ENCODE measurements at places on chromosomes 6 and 20. TPM values are rescaled to one million over a fixed set of nuclear protein-coding genes. Genes with fewer than 3 reads are reported as not detected.
A peak's percentile ranks its signal among the peaks of the same experiment; 100 is the strongest.

The PEX7 gene
- 3.9 TPM for total RNA-seq

- no peaks in the 10 kb centered on the region for H3K36me3 ChIP-seq
- H3K4me3 ChIP-seq, result no peak overlapping the region
- H3K4me1 ChIP-seq, result no peaks in the 10 kb centered on the region
- H3K27ac ChIP-seq, result no peak overlapping the region
Measured at GRCh38 chr6:11414176-11414963, 123.2 kb upstream of the TMEM170B start.

The C20orf96 gene
- 2.3 TPM for total RNA-seq

DNA sequence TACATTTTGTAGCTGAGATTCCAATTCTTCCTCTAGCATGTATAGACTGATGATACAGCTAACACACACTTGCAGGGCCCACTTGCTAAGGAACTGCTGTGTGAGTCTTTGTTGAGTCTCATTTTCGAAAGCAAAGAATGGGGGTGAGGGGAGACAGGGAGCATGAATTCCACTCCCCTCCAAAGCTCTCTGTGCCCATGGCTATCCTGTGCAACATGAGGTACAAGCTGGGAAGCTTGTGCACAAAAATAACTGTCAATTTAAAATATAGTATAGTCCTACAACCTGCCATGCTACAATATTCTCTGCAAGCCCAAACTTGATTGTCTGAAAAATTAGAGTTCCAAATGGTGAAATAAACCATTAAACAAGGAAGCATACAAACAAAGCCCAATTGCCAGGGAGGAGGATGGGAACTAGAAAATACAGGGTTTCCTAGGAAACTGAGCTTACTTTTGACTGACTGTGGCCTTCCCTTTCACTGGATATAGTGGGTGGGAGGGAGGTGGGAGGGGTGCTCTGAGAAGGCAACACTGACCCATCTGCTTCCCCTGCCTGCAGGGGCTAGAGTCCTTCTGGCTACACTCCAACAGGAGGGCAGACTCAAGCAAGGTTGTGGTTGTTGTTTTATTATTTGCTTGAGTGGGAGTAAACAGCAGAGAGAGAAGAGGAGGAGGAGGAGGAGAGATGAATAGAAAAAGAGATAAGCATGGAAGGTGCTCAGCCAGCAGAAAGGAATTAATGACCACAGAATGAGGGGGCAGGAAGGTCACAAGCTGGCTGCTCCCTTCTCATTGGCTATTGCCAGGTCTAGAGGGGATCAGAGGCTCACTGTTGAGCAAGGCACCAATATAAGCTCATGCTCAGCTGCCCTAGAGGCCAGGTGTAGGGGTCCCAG is 84.6 kb downstream of the FYN start:
- H3K27me3 ChIP-seq, result no peaks in the 10 kb centered on the region
- no peak overlapping the region for H3K4me3 ChIP-seq

GRCh38 chr20:19970256-19970765 is 46.9 kb upstream of the NAA20 start:
- H3K4me3 ChIP-seq, result no peak overlapping the region
- DNase-seq, result no peak
- no peaks in the 10 kb centered on the region for H3K27me3 ChIP-seq
- no peak overlapping the region for H3K27ac ChIP-seq
- peaks cover 12% of the 10 kb centered on the region for H3K4me1 ChIP-seq

GRCh38 chr20:24993337-24994185 is 1.0 kb upstream of the APMAP start:
- H3K36me3 ChIP-seq, result no peaks in the 10 kb centered on the region
- DNase-seq, result no peak
- H3K27ac ChIP-seq, result peak overlapping the region; percentile 56

- no peak overlapping the region for H3K27ac ChIP-seq
- H3K4me3 ChIP-seq, result no peak overlapping the region
Measured at GRCh38 chr6:170000071-170000843, 248.8 kb downstream of the ERMARD start.

GRCh38 chr6:47161176-47161687 is 119.1 kb upstream of the ADGRF1 start:
- H3K4me3 ChIP-seq, result no peak overlapping the region
- no peaks in the 10 kb centered on the region for H3K27me3 ChIP-seq
- DNase-seq, result no peak
- no peaks in the 10 kb centered on the region for H3K36me3 ChIP-seq
- H3K4me1 ChIP-seq, result no peaks in the 10 kb centered on the region

GRCh38 chr20:56924292-56925081 is 295.4 kb downstream of the TFAP2C start:
- H3K4me1 ChIP-seq, result no peaks in the 10 kb centered on the region
- H3K4me3 ChIP-seq, result no peak overlapping the region
- peaks cover 30% of the 10 kb centered on the region for H3K27me3 ChIP-seq
- H3K27ac ChIP-seq, result no peak overlapping the region
- no peak for DNase-seq

DNA sequence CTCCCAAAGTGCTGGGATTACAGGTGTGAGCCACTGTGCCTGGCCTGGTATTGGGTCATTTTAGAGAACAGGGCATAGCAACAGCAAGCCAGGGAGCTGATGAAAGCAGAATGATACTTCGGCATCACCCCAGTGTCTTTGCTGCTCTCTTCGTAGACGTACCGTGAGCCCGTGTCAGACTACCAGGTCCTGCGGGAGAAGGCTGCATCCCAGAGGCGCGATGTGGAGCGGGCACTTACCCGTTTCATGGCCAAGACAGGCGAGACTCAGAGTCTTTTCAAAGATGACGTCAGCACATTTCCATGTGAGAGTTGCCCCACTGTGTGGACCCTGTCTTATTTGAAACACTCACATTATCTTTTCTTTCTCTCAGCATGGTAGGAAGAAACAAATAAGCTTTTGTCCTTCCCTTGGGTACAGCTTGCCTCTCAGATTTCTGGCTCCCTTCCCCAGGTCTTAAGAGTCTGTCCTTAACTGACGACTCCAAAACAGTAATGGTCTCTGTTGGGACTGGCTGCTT is 15.9 kb downstream of the TAF8 start:
- no peak overlapping the region for H3K27ac ChIP-seq
- no peaks in the 10 kb centered on the region for H3K27me3 ChIP-seq
- H3K4me1 ChIP-seq, result no peaks in the 10 kb centered on the region
- no peak overlapping the region for H3K4me3 ChIP-seq
- no peak for DNase-seq

The SSTR4 gene
- total RNA-seq, result not detected

The SLCO4A1 gene
- 5.8 TPM for total RNA-seq

DNA sequence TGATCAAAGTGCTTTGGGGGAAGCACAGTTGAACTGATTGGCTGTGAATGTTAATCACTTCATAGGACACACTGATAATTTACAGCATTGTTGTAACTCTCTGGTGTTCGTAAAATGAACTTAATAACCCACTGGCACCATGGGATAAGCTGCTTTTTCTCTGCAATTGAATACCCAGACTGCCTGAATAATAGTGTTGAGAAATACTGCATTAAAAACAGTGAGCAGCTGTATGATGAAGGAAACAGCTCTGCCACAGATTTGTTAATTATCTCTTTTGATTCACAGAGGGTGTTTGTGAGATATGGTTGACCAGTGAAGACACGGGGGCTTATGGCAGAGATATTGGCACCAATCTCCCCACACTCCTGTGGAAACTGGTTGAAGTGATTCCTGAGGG is 420.9 kb downstream of the CDKAL1 start:
- H3K4me3 ChIP-seq, result no peak overlapping the region
- no peaks in the 10 kb centered on the region for H3K36me3 ChIP-seq
- H3K27me3 ChIP-seq, result no peaks in the 10 kb centered on the region
- H3K4me1 ChIP-seq, result no peaks in the 10 kb centered on the region

DNA sequence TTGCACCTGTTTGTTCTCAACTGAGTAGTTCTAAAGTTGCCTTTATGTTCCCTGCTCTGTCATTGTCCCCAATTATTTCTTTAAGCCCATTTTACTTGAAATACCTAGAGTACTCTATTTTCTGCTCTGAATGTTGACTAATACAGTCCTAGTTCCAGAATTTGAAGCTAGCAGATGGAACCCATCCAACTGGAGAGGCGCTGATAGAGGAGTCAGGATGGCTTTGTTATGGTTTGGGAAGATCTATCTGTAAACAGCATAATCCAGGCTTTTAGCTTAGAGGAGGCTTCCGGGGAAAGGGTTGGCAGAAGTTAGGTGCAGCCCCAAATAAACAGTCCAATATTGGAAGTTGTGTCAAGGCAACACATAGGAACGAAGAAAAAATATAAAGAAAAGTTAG is 927.7 kb downstream of the TFAP2A start:
- DNase-seq, result no peak
- H3K4me1 ChIP-seq, result peaks cover 1% of the 10 kb centered on the region
- H3K36me3 ChIP-seq, result no peaks in the 10 kb centered on the region
- H3K27ac ChIP-seq, result no peak overlapping the region
- no peaks in the 10 kb centered on the region for H3K27me3 ChIP-seq

- H3K36me3 ChIP-seq, result no peaks in the 10 kb centered on the region
- H3K4me1 ChIP-seq, result peaks cover 25% of the 10 kb centered on the region
- H3K4me3 ChIP-seq, result no peak overlapping the region
- DNase-seq, result no peak
- no peak overlapping the region for H3K27ac ChIP-seq
Measured at GRCh38 chr20:48019496-48019895, 234.2 kb upstream of the SULF2 start.

The CYP24A1 gene
- total RNA-seq, result not detected

The SRPK1 gene
- total RNA-seq, result 101 TPM

The DHX35 gene
- total RNA-seq, result 29.3 TPM

- no peaks in the 10 kb centered on the region for H3K27me3 ChIP-seq
- no peak for DNase-seq
- no peaks in the 10 kb centered on the region for H3K4me1 ChIP-seq
- no peak overlapping the region for H3K27ac ChIP-seq
Measured at GRCh38 chr6:66238851-66239250, 531.8 kb upstream of the EYS start.

- H3K4me1 ChIP-seq, result no peaks in the 10 kb centered on the region
- H3K4me3 ChIP-seq, result no peak overlapping the region
- H3K27ac ChIP-seq, result no peak overlapping the region
- no peak for DNase-seq
- no peaks in the 10 kb centered on the region for H3K27me3 ChIP-seq
Measured at GRCh38 chr6:52195886-52196285, 9.7 kb downstream of the IL17A start.

DNA sequence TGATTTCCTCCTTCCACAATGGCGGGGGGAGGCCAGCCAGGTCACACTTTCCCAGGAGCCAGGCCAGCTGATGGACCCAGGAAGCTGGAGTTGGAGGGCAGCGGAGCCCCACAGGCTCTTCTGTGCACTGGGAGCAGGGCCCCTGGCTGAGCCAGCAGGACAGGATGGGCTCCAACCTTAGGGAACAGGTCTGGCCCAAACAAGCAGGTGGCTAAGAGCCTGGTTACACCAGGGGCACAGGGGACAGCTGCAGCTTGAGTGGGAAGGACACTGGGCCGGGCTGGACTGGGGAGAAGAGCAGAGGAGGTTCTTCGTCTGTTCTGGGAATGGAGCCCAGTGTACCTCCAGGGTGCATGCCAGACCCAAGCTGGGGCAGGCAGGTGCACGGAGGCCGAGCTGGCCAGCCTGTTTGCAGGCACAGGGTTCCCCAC is 102.3 kb downstream of the DLL1 start:
- H3K4me1 ChIP-seq, result no peaks in the 10 kb centered on the region
- H3K27ac ChIP-seq, result no peak overlapping the region
- H3K27me3 ChIP-seq, result no peaks in the 10 kb centered on the region
- H3K4me3 ChIP-seq, result no peak overlapping the region
- no peak for DNase-seq

- no peak overlapping the region for H3K27ac ChIP-seq
- no peaks in the 10 kb centered on the region for H3K27me3 ChIP-seq
- no peaks in the 10 kb centered on the region for H3K4me1 ChIP-seq
Measured at GRCh38 chr6:82645536-82646230, 282.1 kb downstream of the TPBG start.

DNA sequence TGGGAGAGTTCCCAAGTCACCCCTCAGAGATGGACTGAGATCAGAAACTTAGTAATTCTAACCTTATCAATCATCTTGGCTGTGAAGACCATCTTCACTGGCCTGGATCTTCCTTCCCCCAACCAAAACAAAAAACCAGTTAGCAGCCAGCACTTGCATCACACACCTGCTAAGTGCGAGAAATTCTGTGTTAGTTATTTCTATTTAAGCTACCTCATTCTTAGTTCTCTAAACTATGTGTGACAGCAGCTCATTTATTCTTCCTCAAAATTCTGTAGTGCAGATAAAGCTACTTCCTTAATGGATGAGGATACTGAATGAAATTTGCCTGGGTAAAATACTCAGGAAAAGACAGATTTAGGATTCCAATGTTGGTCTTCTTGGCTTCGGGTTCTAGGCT is 18.2 kb upstream of the TAGAP start:
- no peak for DNase-seq
- H3K4me3 ChIP-seq, result no peak overlapping the region
- no peaks in the 10 kb centered on the region for H3K36me3 ChIP-seq
- no peaks in the 10 kb centered on the region for H3K4me1 ChIP-seq

The RNF8 gene
- 35.8 TPM for total RNA-seq

GRCh38 chr6:25254671-25255070 is 24.5 kb upstream of the CARMIL1 start:
- H3K36me3 ChIP-seq, result no peaks in the 10 kb centered on the region
- no peaks in the 10 kb centered on the region for H3K4me1 ChIP-seq
- DNase-seq, result no peak
- H3K4me3 ChIP-seq, result no peak overlapping the region

The WASF1 gene
- total RNA-seq, result 34.9 TPM

- DNase-seq, result no peak
- H3K27ac ChIP-seq, result no peak overlapping the region
- H3K27me3 ChIP-seq, result 0 out of 2 replicates have a peak, but pooled peaks cover 3% of the 10 kb centered on the region
Measured at GRCh38 chr6:106119546-106119945, 33.4 kb downstream of the PRDM1 start.

DNA sequence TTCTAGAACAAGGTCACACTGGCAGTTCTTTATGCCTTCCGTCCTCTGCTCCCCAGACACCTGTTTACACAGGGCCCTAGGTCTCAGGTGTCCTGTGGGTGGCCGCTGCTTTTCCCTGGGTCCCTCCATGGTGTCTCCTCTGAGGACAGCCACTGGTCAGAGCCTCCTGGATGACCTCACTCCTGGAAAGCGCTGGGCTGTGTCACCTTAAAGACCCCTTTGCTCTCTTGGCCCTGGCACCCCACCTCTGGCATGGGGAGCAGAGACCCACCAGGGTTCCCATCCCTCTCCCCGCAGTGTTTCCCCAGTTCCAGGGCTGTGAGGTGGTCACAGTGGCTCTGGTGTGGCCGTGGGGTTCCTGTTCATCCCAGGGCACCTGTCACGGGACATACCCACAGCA is 33.9 kb downstream of the NTSR1 start:
- peaks cover 14% of the 10 kb centered on the region for H3K4me1 ChIP-seq
- no peak overlapping the region for H3K4me3 ChIP-seq
- H3K27ac ChIP-seq, result no peak overlapping the region
- peaks cover 39% of the 10 kb centered on the region for H3K27me3 ChIP-seq

The SLC22A1 gene
- 0.49 TPM for total RNA-seq

DNA sequence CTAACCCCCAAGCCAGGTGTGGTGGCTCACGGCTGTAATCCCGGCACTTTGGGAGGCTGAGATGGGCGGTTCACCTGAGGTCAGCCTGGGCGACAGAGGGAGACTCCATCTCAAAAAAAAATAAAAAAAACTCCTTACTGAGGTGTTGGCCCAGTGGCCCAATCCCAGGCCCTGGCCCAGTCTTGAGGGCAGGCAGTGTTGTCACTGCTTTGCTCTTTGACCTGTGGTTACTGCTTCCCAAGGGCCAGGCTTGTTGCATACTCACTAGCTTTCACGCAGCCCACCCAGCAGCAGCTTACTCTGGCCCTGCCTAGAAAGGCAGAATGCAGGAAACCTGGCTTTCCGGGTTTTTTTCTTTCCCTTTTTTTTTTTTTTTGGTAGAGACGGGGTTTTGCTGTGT is 13.2 kb downstream of the CNPY3 start:
- peaks cover 13% of the 10 kb centered on the region for H3K36me3 ChIP-seq
- H3K4me1 ChIP-seq, result no peaks in the 10 kb centered on the region
- H3K27ac ChIP-seq, result no peak overlapping the region
- H3K27me3 ChIP-seq, result no peaks in the 10 kb centered on the region
- no peak for DNase-seq

The MUCL3 gene
- not detected for total RNA-seq
